ENCODE measurements at places on chromosomes 11 and 22. TPM values are rescaled to one million over a fixed set of nuclear protein-coding genes. Genes with fewer than 3 reads are reported as not detected.

Gene KCNQ1
- total RNA-seq = 0.84 TPM

Gene TTC36
- 1.1 TPM for total RNA-seq

Gene RIBC2
- 1.4 TPM for total RNA-seq

Gene POLD4
- total RNA-seq = 33.6 TPM

Gene OR8G5
- total RNA-seq = not detected

Gene PRG2
- 1.0 TPM for total RNA-seq

Gene C11orf21
- total RNA-seq = 2.3 TPM
